ENCODE measurements at places on chromosomes 7 and 10.

GRCh38 chr7:83547526-83547925 lies 101.4 kb downstream of the SEMA3E start:
- no peak for DNase-seq

DNA sequence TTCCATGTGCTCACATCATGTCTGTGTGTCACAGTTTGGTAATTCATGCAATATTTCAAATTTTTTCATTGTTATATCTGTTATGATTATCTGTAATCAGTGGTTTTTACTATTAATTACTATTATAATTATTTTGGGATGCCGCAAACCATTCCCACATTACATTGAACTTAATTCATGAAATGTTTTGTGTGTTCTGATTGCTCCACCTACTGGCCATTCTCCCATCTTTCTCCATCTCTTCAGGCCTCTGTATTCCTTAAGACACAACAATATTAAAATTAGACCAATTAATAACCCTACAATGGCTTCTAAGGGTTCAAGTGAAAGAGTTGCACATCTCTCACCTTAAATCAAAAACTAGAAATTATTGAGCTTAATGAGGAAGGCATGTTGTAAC lies 398.5 kb downstream of the PCDH15 start:
- DNase-seq: no peak

- DNase-seq: no peak
These were observed 25.2 kb upstream of the TTYH3 start for GRCh38 chr7:2606539-2606936.

GRCh38 chr10:33196710-33197491 lies 137.6 kb downstream of the NRP1 start:
- DNase-seq: no peak

DNA sequence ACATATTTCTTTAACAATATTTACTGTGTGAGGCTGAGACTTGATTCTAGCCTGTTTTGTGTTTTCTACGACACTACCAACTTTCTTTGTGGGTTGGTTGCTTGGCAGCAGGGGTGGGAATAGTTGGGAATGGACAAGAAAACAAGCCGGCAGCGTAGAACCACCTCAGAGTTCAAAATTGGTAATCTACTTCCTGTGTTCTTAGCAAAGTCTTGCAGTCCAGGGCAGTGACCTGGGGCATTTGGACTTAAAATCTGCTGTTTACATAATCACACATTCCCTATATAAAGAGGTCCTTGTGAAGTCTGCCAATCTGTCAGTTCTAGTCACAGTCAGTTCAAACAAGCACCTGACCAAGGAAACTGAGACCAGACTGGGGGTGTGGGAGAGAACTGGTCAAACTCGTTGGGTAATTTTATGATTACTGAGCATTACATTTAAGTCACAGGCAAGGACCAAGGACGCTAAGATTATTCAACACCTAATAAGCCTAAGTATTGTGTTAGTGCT lies 167.9 kb downstream of the CPEB3 start:
- DNase-seq: no peak

GRCh38 chr10:13668126-13668525 lies 81.4 kb downstream of the PRPF18 start:
- no peak for DNase-seq

GRCh38 chr10:123119081-123119480 lies 16.7 kb upstream of the HMX3 start:
- no peak for DNase-seq

- DNase-seq: no peak
These were observed 14.1 kb upstream of the ZC3HAV1L start for GRCh38 chr7:139049936-139050335.

DNA sequence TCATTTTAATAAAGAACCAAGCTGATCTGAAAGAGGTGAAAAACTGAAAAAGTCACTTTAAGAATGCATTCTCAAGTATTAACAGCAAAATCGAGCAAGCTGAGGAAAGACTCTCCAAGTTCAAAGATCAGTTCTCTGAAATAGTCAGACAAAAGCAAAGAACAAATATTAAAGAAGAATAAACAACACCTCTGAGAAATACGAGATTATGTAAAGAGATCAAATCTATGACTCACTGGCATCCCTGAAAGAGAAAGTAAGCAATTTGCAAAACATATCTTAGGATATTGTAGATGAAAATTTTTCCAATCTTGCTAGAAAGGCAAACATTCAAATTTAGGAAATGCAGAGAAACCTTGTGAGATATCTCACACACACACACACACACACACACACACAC lies 138.4 kb upstream of the HGF start:
- DNase-seq: no peak

DNA sequence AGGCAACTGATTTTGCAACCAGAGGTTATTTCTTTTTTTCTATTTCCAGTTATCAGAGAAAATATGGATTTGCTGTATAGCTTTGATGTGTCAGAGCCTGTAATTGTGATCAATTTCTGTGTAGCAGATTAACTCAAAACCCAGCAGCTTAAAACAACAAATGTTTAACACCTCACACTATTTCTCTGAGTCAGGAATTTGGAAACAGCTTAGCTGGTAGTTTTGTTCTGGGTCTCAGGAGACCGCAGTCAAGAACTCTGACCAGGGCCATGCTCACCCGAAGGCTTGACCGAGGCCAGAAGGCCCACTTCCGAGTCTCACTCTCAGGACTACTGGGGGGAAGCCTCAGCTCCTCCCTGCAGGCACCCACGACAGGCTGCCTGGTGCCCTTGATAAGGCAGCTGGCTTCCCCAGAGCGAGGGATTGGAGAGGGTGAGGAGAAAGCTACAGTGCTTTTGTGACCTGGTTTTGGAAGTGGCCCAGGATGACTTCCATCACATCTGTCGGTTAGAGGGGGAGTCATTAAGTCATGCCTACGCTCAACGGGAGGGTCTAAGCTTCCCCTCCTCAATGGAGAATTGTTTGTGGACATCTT lies 105.7 kb upstream of the SHH start:
- no peak for DNase-seq

DNA sequence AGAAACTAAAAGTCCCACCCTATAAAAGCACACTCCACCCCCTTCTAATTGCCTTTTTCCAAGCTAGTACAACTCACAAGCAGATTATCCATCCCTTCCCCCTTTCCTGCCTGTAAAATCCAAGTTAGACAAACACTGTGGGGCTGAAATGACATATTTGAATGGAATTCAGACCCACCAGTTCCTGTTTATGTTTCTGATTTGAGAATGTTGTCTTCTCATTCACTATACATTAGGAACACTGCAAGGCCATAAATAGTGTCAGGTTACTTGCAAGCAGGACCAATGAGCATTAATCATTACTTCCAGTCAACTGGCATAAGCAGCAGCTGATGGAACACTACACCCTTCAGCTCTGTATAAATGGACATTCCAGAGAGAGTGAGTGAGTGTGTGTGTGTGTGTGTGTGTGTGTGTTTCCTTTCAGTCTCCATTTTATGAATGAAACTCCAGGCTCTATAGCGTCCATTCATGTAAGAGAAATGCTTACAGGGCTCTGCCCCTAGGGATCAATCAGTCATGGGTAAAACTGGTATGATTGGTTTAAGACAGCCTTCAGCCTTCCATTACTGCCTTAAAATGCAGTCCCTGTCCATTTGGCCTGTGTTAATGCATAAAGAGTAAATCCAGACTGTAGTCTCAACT lies 69.3 kb downstream of the ETV1 start:
- DNase-seq: no peak

- DNase-seq: no peak
These were observed 13.9 kb downstream of the HECTD2 start for GRCh38 chr10:91424016-91424415.

DNA sequence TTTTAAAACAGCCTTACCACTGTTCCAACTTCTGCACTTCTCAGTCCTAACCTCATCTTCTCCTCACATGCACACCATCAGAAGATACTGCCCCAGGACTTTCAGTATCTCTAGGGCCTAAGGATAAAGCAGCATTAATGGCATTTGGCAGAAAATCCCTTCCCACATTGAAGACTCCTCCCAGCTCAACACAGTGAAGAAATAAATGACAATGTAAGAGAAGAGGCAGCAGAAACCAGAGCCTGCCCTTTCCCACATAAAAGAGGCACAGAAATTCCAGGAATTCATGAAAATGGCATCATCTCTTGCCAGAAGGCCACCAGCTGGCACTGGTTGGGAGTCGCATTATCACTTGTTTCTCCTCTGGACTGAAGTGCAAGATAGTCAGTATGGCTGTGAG lies 3.7 kb downstream of the GCC1 start:
- DNase-seq: no peak

DNA sequence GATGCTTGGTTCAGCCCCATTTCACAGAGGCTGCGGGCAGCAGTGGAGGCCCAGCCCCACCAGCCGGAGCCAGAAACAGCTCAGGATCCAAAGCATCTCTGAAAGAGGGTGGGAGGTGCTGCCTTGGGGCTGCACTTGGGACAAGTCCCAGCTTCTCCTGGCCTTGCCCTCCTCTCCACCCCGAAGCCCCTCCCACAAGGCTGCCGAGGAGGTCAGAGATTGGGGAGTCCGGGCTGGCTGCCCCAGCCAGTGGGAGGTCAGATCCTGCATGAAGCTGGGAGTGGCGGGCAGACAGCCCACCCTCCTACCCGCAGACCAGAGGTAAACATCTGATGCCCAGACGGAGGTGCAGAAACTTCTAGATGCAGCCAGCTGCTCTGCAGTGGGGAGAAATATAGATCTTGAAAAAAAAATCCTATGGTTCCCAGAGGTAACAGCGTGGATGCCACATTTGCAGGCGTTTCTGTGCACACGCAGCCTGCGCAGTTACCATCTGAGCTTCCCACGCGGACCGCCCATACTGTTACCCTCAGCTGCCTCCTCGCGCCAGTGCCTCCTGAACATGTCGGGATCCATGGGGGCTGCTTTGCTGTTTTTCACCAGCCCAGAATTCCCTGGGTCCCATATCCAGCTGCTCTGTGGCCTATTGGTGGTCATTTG lies 36.9 kb upstream of the GNA12 start:
- no peak for DNase-seq

Measured in CD4-positive, alpha-beta T cell treated with Interleukin-2 at 100 ng/mL for 4 hours (primary cell).